ENCODE measurements at places on chromosomes 12 and 14. TPM values are rescaled to one million over a fixed set of nuclear protein-coding genes. Genes with fewer than 3 reads are reported as not detected.

The AMN gene
- 0.41 TPM for total RNA-seq

The YARS2 gene
- total RNA-seq = 56.0 TPM

The DHRS4L2 gene
- 32.1 TPM for total RNA-seq

The RTL1 gene
- not detected for total RNA-seq
